Central memory CD4-positive, alpha-beta T cell (primary cell): ENCODE measurements at places on chromosomes 4 and X.

GRCh38 chrX:116194649-116195048 is 24.1 kb downstream of the AGTR2 start:
- no peak for DNase-seq

DNA sequence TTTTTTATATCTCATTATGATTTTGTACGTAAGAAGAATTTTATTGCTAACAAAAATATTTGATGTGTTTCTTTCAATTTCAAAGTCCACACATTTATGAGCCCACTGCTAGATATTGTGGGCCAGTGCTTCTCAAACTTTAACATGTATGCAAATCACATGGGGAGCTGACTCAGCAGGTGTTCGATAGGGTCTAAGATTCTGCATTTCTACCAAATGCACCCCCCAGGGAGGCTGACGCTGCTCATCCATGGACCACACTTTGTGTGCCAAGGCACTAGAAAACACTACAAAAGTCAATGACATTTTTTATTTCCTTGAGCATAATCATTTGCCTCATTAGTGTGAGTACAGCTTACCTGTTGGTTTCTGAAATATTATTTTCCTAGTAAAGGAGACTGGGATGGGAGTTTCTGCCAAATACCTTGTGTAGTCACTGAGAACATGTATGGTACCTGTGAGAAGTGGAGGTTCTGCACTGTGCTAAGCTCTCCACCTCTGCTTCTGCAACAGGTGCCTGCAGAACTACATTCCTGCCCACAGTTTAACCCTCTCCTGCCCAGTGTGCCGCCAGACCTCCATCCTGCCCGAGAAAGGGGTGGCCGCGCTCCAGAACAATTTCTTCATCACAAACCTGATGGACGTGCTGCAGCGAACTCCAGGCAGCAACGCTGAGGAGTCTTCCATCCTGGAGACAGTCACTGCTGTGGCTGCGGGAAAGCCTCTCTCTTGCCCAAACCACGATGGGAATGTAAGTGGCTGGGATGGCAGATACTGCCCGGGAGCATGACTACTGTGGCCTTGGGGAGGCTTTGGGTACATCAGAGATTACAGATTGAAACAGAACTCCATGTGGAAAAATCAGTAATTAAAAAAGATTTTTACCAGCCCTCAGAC is 68.9 kb upstream of the MND1 start:
- no peak for DNase-seq

- DNase-seq = no peak
These were observed 124.1 kb downstream of the FHDC1 start for GRCh38 chr4:153060196-153060595.

DNA sequence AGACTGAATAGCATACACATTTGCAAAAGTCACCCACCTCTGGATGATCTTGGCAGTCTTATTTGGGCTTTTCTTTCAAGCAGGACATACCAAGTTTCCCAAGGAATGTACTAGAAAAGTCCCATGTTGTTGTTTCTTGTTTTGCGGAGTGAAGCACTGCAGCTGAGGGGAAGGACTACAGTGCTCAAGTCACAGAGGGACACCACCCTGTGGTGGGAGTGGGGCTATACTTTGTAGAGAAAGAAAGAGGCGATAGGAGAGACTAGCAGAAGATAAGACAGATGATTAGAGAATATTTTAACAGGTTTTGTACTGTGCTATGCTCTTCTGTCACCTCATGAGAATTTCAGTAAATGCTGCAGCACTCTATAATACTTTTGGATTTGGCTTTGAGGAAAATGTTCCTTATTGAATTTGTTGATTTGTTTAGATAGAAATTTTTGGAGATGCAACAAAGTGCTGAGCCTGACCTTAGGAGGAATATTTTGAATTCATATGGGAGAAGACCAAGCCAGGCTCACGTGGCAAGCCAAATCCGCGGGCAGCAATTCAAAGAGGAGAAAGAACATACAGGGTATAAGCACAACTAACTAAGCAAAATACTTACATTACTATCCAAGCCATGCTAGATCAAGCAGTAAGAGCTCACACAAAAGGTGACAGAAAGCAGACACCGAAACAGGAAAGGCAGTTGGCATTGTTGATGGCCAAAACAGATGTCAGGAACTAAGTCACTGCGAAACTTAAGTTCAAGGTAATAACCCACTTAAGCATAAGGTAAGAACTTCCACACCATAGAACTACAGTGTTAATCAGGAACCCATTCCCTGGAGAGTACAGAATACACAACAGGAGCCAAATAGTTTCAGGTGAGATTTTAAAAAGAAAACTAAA is 280.3 kb upstream of the INTU start:
- DNase-seq = no peak

DNA sequence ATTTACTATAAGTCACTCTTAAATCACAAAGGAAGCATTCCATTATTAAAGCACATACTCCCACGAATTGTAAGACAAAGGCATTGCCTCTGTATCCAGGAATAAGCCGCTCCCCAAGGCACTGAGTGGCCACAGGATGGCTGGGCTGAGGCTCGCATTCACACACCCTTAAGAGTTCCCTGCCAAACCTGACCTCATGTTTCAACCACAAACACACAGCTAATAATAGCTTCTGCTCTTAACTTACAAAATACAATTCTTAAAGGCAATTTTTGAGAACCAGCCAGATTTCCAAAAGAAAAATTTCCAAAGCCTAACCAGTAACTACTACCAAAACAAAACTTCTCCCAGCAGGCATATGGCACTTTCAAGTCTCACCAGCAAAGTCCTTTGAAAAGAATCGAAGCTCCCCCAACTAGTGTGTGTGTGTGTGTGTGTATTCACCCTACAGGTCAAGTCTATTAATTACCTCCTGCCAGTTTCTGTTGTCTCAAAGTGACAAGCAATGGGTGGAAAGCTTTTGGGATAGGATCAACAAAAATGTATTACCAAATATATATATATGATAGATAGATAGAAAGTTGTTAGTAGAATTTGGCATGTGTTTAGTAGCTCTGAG is 36.0 kb downstream of the ARHGAP6 start:
- DNase-seq = no peak

DNA sequence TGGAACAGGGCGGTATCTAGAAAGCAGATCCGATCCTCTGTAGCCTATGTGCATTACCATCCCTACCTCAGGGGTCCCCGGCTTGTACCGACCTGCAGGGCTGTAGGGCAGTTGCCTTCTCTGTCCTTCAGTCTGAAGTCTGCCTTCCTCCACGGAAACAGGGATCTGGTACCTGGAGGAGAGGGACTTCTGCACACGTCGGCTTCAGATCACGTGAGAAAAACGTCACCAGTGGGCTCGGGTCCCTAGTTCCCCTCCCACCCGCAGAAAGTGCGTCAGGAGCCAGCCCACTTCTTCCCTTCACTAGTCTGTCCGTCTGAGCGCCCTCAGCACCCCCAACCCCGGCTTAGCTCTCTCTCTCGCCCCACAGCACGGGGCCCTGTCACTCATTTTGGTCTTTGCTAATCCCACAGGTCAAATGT is at the start of gene TCEAL5:
TSS of gene TCEAL5 (minus strand) at position 170 of the 422 bp plus-strand sequence. CDS start 2,187 bp downstream, outside the sequence.
- DNase-seq = no peak

GRCh38 chr4:8146157-8146556 is 12.5 kb downstream of the ABLIM2 start:
- DNase-seq = no peak

GRCh38 chr4:16896881-16897750 is 1.3 kb downstream of the LDB2 start:
- DNase-seq = no peak

DNA sequence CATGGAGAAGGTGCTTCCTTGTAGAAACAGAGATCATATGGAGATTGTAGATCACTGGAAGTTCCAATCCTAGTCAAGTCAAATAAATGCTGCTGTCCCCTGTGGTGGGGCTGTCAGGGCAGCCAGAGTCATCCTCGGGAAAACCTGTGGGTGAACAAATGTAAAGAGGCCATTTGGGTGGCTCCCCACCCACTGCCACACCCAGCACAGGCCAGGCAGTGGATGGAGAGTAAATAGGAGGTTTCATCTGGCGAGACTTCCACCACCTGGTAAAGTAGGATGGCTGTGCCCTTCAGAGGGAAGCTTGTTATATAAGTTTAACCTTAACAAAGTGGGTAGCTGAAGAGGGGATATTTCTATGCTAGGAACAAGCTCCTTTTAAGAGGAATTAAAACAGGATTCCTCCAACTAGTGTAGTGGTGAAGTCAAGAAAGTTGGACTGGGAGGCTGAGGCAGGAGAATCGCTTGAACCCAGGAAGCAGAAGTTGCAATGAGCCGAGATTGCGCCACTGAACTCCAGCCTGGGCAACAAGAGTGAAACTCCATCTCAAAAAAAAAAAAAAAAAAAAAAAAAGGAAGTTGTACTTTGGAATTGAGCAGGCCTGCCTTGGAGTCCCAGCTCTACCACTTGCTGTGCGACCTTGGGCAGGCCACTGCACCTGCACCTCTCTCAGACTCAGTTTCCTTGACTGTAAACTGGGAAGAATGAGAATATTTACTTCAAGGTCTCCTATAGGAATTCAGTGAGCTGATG is 273.7 kb downstream of the PTTG2 start:
- no peak for DNase-seq

DNA sequence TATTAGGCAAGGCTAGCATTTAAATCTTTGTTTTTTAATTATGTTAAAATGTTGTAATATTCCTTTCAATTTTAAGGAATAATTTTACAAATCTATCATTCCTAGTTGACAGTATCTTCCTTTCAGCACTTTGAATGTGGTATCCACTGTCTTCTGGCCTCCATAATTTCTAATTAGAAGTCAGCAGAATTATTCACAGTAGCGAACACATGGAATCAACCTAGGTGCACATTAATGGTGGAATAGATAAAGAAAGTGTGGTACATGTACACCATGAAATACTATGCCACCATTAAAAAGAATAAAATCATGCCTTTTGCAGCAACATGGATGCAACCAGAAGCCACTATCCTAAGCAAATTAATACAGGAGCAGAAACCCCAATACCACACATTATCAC is 1887.8 kb downstream of the PCDH7 start:
- DNase-seq = no peak

GRCh38 chr4:109157696-109158095 is 144.8 kb downstream of the COL25A1 start:
- no peak for DNase-seq

DNA sequence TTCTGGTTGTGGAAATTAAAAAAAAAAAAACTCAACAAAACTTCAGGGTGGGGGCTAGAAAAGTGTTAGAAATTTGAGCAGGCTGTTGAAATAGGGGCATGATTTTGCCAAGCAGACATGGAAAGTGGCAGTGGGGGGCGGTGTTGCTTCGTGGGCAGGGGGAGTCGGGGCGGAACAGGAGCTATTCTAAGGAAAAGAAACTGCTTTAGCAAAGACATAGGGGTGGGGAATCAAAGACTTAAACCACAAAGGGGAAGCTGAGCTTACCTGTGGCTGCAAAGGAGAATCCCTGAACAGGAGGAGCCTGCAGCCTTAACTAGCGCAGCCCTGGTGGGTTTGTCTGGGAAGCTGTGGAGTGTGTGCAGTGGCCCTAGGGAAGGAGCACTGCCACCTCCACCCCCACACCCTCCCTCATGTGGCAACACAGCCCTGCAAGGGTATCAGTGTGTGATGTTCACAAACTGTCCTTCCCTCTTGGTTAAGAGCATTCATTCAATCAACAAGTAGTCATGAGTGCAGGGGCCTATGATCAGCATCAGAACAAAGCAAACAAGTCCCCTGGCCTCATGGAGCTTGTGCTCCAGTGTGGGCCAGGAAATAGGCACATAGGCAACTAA is 20.5 kb downstream of the SEL1L3 start:
- DNase-seq = peak; percentile 35

- DNase-seq = no peak
These were observed 13.7 kb downstream of the ADH6 start for GRCh38 chr4:99205153-99205979.

DNA sequence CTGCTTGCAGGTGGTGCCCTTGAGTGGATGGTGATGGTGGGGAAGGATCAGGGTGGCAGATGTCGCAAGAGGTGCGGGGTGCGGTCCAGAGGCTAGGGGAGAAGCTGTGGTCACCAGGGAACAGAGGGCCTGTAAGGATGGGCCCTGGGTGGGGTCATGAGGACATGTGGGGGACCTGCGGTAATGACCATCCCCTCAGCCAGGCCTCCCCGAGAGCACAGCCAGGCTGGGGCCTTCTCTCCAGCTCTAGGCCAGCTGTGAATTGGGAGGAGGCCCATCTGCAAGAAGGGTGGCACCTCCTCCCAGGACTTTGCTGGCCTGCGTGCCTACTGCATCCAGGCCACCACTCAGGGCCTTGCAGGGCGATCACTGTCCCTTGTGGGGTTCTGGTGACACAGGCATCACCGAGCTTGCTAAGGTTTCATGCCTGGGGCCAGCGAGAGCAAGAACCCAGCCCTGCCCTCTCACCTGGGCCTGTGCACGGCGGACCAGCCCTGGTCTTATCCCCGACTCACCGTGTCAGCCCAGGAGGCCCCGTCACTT is 34.1 kb upstream of the MXD4 start:
- no peak for DNase-seq
